A172 (cell line): ENCODE measurements at places on chromosomes 7 and 10. TPM values are rescaled to one million over a fixed set of nuclear protein-coding genes. Genes with fewer than 3 reads are reported as not detected.

Gene SEMA3E
- total RNA-seq, result 0.29 and 3.6 TPM in 2 replicates

- DNase-seq, result no peak
Measured at GRCh38 chr7:137741443-137741842, 105.3 kb downstream of the DGKI start.

GRCh38 chr7:8117195-8117594 lies 144.8 kb downstream of the ICA1 start:
- no peak for DNase-seq

Gene GRM3
- total RNA-seq, result not detected in 2 replicates

DNA sequence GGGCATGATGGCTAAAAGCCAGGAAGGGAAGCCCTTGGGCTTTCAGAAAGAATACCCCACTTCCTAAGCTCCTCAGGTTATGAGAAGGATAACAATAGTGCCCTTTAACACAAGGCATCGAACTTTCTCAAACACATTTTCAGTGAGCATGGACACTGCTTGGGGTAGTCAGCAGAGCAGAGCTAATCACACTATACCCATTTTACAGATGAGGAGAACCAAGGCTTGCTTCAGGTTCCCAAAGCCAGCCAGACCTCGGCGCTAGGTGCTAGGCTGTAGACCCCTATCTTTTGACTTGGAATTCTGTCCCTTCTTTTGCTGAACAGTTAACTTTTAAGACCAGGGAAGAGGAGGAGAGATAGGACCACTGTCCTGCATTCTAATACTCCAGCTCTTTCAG lies 1.8 kb downstream of the NEURL1 start:
- no peak for DNase-seq

Gene EEPD1
- 26.3 and 29.2 TPM in 2 replicates for total RNA-seq

DNA sequence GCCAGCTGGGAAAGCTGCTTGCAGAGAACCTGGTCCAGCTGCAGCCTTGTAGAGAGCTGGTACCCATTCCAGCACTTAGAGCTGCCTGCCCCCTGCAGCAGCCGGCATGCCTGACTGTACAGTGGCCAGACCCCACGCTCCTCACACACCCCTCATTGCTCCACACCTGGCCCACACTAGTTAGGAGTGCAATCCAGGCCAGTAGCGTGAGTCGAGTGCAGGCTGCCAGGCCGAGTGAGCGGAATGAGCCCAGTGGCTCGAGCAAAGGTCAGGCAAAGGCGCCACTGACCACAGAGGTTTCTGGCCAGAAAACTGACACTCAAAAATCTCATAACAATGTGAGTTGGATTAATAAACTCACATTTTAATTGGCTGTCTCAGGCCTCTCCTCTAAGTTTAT lies 921.7 kb upstream of the KCND2 start:
- DNase-seq, result no peak

GRCh38 chr7:93315896-93316295 lies 83.7 kb downstream of the VPS50 start:
- DNase-seq, result no peak

DNA sequence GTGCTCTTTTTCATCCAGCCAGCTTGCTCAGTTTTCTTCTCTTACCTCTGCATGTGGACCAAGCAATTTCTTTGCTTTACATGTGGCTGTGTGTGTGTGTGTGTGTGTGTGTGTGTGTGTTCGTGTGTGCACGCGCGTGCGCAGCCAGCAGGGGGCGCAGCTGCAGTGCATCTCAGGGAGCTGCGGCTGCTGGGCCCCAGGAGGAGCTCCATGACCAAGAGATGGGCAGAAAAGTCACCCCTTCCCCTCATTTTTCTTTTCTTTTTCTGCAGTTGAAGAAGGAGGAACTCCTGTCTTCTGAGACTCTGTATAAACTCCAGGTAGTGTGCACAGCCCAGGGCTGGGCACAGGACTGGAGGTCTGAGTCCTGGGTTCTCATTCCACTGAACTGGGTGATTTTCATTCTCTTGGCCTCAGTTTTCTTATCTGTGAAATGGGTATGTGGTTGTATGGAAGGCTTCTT lies 41.8 kb downstream of the BLNK start:
- DNase-seq, result peak; percentile 39

DNA sequence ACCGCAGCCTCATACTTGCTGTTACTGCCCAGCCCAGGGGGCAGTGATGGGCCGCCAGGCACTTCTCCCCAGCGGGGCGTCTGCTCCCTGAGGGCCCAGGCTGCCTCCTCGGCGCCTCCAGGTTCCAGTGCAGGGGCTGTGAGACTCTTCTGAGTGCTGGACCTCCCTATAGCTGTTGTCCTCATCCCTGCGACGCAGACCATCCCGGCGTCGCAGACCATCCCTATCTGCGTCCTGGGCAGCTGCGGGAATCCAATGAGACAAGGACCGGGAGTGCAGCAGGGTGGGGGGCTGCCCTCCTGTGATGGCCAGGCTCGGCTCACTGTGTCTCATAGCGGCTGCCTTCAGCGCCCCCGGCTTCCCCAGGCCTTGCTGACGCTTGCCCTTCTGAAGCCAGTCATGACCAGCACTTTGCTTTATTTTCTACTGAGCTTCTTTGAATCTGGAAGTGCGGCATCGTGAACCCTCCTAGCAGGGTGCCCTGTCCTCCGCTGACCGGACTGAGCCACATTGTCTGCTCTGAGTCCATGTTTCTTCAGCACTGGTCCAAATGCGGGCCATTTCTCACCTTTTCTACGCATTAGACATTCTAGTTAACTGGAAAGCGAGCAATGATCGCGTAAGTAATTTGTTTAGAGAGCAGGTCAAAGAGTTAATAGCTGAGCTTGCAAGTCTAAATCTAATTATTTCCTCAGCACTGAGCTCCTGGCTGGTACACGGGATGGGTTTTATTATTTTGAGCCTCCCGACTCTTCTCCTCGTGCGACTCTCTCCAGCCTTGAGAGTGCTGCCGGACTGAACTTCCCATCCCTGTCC lies 339.5 kb downstream of the WDR37 start:
- DNase-seq, result no peak

DNA sequence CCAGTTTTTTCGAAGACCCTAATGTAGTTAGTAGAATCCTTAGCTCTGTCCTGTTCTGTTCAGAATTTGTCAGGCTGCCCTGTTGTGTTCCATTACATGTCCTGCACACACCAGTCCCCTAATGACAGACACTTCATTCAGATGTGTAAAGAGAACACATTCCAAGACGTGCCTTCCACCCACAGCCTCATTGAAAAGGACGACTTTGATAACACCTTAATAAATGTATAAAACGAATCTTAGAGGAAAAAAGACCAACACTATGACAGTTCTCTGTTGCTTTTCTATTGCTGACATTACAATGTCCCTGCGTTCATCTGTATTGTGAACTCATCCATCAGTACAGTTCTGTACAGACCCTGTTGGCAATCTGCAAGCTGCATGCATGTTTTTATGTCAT lies 3.5 kb downstream of the LRRTM3 start:
- no peak for DNase-seq

Gene FMC1
- total RNA-seq, result 4.9 and 7.5 TPM in 2 replicates

Gene NACAD
- total RNA-seq, result 5.9 and 6.6 TPM in 2 replicates

Gene ITGA8
- total RNA-seq, result 1.9 and 2.1 TPM in 2 replicates

GRCh38 chr10:36269222-36269621 lies 627.1 kb upstream of the FZD8 start:
- no peak for DNase-seq

DNA sequence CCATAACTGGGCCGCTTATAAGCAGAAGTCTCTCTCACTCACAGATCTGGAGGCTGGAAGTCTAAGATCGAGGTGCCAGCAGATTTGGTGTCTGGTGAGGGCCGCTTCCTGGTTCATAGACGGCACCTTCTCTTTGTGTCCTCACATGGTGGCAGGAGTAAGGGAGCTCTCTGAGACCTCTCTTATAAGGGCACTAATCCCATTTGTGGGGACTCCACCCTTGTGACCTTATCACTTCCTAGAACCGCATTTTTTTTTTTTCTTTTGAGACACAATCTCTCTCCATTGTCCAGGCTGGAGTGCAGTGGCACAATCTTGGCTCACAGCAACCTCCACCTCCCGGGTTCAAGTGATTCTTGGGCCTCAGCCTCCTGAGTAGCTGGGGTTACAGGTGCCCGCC lies 8.1 kb downstream of the FBH1 start:
- no peak for DNase-seq

GRCh38 chr10:17683541-17683940 lies 39.6 kb downstream of the STAM start:
- DNase-seq, result no peak

DNA sequence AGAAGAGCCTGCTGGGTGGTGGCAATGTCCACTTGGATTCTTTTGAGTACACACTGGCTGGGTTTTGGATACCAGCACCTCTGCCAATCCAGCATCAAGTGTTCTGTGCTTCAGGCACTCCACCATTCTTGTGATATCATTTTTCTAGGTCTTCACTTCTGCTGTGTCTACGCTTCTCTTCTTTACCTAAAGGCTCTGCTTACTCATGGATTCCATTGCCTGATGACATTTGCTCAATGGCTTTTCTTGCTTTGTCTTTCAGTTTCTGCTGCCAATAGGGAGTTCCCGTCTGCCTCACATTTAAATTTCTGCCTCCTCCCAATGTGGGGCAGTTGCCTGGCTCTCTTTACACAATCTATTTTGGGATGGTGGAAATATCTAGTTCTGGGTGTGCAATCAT lies 12.7 kb upstream of the PAPSS2 start:
- DNase-seq, result no peak

DNA sequence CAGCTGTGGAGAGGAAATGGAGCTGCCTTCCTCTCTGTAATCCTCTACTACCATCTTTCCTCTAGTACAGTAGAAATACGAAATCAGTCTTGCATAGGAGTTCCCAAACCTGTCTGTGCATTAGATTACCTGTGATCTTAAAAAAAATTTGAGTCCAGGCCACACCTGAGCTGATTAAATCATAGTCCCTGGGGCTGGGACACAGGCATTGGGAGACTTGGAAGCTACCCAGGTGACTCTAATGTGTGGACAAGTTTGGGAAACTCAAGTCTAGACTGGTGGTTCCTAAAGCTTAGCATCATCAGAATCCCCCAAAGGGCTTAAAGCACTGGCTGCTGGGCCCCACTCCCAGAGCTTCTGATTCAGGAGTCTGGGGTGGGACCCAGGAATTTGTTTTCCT lies 152.7 kb upstream of the GLI3 start:
- DNase-seq, result no peak

DNA sequence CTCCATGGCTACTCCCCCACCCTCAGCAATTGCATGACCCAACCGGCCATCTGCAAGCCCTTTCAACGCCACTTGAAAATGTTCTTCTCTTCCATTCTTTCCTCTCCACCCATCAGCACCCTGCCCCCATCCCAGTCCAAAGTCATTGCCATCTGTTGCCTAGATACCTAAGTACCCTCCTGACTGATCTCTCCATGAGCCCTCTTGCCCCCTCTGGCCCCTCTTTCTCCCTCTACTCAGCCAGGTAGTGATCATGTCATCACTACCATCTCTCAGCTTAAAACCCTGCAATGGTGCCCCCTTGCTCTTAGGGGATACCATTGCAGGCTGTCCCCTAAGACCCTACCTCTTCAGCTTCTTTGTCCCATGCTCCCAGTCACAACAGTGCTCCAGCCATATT lies 30.5 kb upstream of the BTRC start:
- no peak for DNase-seq

Gene AKR1C2
- total RNA-seq, result 50.4 and 186 TPM in 2 replicates

Gene PTTG1IP2
- not detected in 2 replicates for total RNA-seq

- DNase-seq, result no peak
Measured at GRCh38 chr7:119123326-119123725, 898.8 kb downstream of the ANKRD7 start.

Gene LSM5
- total RNA-seq, result 181 and 372 TPM in 2 replicates

Gene TWIST1
- 15.6 and 20.9 TPM in 2 replicates for total RNA-seq

DNA sequence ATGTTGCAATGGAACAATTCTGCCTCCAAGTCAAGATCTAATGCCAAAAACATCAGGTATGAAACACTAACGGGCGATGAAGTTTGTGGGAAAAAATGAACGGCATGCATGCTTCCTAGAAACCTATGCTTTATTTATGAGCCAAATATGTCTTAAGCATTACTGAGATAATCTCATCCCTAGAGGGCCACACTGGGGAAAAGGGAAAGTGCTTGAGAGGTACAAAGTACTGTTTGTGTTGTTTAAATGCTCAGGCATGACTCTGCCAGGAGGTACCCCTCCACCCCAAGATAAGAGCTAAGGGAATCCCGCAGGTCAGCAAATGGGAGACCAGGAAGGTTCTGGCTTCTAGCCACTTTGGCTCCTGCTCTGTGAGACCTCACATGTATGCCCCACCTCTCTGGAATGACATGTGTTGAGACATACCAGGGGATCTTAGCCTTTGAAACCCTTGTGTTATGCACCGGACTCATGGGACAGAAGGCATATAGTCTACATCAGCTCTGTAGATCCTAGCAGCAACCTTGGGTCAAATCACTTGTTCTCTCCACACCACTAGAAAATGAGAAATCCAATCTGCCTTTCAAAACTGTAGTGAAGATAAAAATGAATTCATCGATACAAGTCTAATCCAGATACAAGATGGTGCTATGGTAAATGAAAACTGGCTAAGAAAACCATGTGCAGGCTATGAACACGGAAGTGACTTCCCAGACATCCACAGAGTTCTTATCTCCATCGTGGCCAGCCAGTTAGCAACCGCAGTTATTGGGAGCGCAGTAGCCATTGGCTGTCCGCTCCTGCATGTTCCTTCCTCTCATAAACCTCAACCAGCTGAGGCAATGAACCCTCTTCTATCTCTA lies 61.0 kb downstream of the CREB3L2 start:
- DNase-seq, result no peak

GRCh38 chr7:50827281-50827680 lies 44.6 kb upstream of the GRB10 start:
- no peak for DNase-seq

- peak; percentile 48 for DNase-seq
Measured at GRCh38 chr10:76036111-76036940, 604.9 kb downstream of the LRMDA start.

GRCh38 chr10:124921261-124921660 lies 20.7 kb upstream of the ZRANB1 start:
- DNase-seq, result no peak

Gene KIF5B
- total RNA-seq, result 158 and 206 TPM in 2 replicates

Gene CDK5
- total RNA-seq, result 57.0 and 58.7 TPM in 2 replicates

Gene FEZF1
- total RNA-seq, result not detected in 2 replicates

DNA sequence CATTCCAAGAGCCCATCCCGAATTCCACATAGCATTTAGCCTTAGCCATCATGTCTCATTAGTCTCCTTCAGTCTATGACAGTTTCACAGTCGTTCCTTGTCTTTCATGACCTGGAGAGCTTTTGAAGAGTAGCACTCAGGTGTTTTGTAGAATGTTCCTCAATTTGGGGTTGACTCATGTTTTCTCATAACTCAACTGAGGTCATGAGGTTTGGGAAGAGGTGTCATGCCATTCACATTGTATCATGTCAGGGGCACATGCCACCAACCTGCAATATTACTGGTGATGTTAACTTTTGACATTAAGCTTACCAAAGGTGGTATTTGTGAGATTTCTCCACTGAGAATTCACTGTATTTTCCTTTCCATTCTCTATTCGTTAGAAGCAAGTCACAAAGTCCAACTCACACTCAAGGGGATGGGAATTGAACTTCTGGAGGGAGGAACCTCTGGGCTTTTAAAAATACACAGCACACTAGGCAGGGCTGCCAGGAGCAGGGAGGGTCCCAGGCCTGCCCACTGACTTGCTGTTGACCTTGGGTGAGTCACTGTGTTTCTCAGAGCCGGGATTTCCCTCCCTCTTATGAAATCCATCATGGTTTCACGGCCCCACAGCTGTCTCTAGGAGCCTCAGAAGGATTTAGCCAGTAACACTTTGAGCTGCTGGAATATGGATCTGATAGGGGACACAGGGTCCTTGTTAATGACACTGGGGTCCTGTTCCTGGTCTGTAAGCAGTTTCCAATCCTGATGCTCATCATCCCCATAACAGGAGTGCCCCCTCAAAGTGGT lies 74.4 kb upstream of the TCF7L2 start:
- DNase-seq, result peak; percentile 66

Gene SVOPL
- not detected in 2 replicates for total RNA-seq
